ENCODE measurements at places on chromosomes 3 and 15.

GRCh38 chr15:63156755-63157117 lies 541 bp downstream of the RPS27L start:
- DNase-seq = peak; percentile 42

DNA sequence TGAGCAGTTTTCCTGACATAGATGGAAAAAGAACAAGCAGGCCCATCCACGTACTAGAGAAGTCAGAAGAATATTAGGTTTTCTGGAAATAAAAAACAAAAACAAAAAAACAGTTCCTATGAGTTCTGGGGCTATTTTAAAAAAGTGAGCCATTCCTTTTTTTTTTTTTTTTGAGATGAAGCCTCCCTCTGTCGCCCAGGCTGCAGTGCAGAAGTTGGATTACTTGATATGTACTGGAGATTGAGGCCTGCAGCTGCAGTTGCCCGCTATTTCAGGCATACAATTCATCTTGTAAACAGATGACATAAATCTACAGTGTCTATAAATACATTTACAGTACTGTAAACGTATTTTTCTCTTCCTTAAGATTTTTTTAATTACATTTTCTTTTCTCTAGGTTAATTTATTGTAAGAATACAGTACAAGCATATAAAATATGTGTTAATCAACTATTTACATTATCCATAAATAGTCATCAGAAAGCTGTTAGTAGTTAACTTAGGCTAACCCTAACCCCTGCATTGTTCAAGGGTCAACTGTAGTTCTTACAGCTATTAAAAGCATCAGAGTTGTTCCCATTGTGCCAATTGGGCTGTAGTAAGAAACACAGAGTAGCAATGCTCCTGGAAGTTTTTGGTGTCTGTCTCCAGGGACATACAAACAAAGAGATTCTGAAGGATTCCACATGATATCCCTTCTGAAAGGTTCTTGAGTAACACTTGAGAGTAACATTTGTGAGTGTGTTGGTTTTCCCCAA lies 11.2 kb upstream of the ACTL6A start:
- no peak for DNase-seq

DNA sequence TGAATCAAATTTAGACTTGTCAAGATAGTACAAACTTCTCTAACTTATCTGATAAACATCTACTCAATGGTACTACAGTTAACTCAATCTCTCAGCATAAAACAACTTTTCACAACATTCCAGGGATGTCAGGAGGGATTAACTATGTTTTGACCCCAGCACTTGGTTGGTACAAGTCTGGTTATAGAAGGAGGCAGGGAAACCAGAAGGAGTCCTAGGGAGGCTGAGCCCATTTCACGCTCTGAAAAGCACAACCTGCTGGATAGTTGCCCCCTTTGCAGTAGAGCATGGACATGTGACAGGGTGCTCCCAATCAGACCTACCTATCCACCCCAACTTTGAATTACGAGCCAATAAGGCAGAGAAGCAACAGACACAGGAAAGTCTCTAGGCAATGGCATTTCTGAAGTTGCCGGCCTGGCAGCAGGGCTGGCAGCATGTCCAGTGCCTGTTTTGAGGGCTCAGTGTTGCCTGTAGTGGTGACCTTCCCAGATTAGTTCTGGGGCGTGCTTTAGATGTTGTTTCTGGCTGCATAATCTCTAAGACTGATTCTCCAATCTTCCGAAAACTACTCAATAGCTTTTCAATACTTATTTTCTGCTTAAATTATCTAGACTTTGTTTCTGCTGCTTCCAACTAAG lies 8.2 kb downstream of the ANKUB1 start:
- DNase-seq = no peak

- DNase-seq = no peak
Measured at GRCh38 chr3:32843510-32844321, 25.9 kb downstream of the TRIM71 start.

DNA sequence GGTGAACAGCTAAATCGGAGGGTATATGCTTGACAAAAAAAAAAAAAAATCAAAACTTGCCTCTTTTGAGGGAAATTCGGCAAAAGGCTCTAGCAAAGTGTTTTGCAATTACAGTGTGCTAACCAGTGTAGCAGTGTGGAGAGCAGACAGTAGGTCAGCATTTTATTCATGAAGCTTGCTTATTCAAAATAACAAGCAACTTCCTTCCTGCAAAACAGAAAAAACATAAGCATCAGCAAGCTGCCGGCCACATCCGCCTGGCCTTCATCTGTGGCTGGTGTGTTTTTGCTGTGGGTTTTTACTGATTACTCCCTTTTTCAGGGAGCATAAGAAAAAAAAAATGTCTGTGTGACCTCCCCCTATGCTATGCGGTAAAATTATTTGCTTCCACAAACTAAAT lies 434.1 kb downstream of the OCA2 start:
- no peak for DNase-seq

DNA sequence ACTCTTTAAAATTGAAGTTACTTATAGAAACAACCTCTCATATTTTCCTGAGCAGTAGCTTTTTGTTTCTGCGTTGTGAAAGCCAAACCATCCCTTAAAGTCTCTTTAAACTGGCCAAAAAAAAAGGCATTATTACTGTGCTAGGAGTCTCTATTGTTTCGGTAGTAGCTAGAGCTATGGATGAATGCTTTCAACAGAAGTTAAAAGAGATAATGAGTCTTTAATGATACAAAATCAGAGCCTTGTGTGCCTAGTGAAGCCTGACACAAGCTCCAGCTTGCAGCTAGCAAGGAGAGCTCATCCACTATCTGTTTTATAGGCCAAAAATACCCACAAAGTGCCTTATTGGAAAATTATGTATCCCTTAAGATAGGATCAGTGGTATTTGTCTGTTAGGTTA lies 360.4 kb upstream of the CDIN1 start:
- no peak for DNase-seq

DNA sequence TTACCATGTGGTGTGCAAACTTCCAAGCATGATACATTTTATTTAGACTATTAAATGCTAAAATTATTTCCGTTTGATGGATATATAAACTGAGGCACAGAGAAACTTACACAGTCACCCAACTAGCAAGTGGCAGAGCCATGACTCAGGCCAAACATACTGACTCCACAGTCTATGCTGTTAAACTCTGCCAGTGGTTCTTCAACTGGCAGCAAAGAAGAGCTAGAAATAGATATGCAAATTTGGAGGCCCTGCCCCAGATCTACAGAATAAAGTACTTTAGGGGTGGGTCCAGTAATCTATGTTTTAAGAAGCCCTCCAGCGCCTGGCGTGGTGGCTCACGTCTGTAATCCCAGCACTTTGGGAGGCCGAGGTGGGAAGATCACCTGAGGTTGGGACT lies 400.0 kb downstream of the FOXP1 start:
- DNase-seq = no peak

DNA sequence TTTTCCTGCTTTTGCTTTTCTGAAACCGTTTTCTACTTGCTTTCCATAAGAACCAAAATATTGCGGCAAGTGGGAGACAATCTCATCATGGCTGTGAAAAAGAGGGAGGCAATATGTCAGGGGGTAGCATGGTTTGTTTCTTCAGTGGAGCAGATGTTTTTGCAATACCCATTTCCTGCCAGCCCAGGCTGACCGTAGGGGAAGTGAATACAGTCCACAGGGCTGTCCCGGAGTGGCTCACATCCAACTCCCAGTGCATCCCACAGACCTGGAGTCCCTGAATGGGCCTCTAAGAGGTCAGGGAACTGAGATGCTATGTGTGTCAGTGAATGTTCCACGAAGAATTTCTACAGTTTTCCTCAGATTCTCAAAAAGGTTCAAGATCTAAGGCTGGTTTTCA lies 69.6 kb downstream of the EPHB1 start:
- DNase-seq = no peak

DNA sequence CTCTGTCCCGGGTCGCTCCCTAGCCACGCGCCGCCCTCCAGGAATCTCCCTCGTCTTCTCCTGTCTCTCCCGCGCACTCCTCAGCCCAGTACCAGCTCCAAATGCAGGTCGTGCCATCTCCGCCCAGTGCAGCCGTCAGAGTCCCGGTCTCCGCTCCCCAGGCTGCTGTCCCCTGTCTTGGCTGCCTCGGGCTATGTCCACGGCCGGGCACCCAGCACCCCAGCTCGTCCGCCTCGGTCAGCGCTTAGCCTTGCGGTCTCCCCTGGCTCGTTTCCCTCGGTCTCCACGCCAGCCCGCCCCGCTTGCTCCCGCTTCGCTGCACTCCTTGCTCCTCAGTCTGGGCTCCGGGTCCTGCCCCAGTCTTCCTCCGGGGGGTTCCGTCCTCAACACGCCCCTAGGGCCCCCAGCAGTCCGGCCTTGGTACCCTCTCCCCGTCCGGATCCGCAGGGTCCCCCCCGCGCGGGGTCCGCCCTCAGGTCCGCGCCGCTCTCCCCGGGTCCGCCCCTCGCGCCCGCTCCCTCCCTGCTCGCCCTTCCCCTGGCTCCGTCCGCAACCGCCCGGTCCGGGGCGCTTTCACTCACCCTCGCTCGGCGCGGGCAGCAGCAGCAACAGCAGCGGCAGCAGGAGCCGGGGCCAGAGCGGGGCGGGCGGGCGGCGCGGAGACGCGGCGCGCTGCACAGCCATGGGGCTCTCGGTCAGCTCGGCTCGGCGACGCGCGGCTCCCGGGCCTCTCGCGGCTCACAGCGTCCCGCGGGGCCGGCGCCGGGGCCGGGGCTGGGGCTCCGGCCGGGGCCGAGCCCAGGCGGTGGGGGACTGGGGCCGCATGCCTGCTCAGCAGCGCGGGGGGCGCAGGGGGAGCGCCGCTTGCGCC lies 462 bp downstream of the IGDCC3 start:
- DNase-seq = no peak

- no peak for DNase-seq
Measured at GRCh38 chr15:59862191-59863155, 141.6 kb upstream of the FOXB1 start.

DNA sequence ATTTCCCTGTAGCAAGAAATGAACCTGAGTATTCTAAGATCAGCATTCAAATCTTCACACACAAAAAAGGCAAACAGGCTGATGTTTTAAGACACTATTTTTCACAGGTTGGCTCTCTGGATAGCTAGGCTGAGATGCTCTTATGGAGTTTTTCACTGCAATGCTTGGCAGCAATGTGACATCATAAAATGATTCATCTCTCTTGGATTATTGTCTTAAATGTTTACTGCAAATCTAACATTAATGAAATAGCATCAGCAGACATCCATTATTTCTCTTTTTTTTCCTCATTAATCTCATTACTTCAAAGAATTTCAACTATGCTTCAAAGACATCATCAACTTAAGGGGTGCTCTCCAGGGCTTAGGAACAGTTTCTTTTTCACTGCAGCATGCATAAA lies 23.6 kb upstream of the SSUH2 start:
- no peak for DNase-seq
